ENCODE measurements at places on chromosomes 1 and 21. TPM values are rescaled to one million over a fixed set of nuclear protein-coding genes. Genes with fewer than 3 reads are reported as not detected.

Gene UBE2Q1
- total RNA-seq = 13.7 TPM

Gene HHAT
- total RNA-seq = 6.3 TPM

Gene SAMSN1
- 14.0 TPM for total RNA-seq

Gene TOR1AIP1
- 83.3 TPM for total RNA-seq

Gene TLCD4
- 35.6 TPM for total RNA-seq

Gene CRYAA
- total RNA-seq = not detected

Gene LRRC3
- total RNA-seq = 4.3 TPM

Gene CR1L
- not detected for total RNA-seq

Gene RLF
- total RNA-seq = 73.9 TPM

Gene SHE
- total RNA-seq = 3.4 TPM

Gene KCNA3
- total RNA-seq = 3.6 TPM

Gene MYBPH
- not detected for total RNA-seq

Gene CXADR
- 26.7 TPM for total RNA-seq

Gene OSCP1
- total RNA-seq = 5.5 TPM

Gene CACNA1E
- total RNA-seq = 2.2 TPM

Gene ALG6
- 8.2 TPM for total RNA-seq

Gene TOR3A
- total RNA-seq = 7.7 TPM

Gene PCNX2
- 12.5 TPM for total RNA-seq

Gene GBP6
- 0.48 TPM for total RNA-seq

Gene SPATA6
- 25.5 TPM for total RNA-seq

Gene ZBTB8A
- 16.1 TPM for total RNA-seq

Gene SESN2
- 12.5 TPM for total RNA-seq

Gene NEXN
- 76.1 TPM for total RNA-seq

Gene CCDC181
- 1.2 TPM for total RNA-seq

Gene OR6K6
- total RNA-seq = 10.1 TPM

Gene UQCRHL
- total RNA-seq = 0.96 TPM

Gene FCRL6
- 14.7 TPM for total RNA-seq

Gene RAB7B
- 5.8 TPM for total RNA-seq

Gene HHIPL2
- not detected for total RNA-seq

Gene NPR1
- 3.1 TPM for total RNA-seq

Gene OR2T33
- total RNA-seq = 2.6 TPM

Gene CFHR3
- total RNA-seq = 22.6 TPM

Gene ECM1
- total RNA-seq = 4.3 TPM
